Activated naive CD8-positive, alpha-beta T cell treated with anti-CD3 and anti-CD28 coated beads, Interleukin-2, amount 10 ng/mL, durations not matched to agents 7 days and 5 days (primary cell): ENCODE measurements at places on chromosomes 1 and 21. TPM values are rescaled to one million over a fixed set of nuclear protein-coding genes. Genes with fewer than 3 reads are reported as not detected.

GRCh38 chr1:206541236-206541833 lies 34.0 kb downstream of the RASSF5 start:
- DNase-seq, result no peak

DNA sequence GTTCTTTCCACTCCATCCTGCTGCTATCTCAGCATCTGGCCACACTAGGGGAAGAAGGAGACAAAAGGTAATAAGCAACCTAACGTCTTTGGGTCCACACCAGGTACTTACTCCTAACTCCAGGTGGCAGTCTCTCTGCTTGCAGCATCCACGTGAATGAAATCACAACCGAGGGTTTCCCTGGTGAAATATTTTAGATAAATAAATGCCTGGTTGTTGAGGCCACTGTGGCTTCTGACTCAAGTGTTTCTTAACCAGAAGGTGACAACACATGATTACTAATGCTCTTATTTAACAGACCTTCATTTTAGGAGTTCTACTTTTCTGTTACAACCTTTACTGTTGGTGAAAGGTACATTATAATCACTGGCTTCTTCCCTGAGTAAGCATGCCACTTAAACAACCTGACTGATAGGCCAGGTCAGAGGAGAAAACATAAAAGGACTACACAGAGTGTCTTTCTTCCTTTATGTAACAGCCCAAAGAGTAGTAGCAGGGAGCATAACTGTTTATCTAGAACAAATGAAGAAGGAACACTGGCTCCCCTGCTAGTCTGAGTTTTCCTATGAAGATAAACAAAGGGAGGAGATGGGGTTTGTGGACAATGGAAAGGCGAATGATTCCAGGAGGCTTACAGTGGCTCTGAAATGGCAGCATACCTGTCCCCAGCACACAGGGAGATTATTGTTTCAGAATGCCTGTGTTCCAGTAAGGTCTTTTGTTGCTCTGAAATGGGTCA lies 59.9 kb downstream of the SYT6 start:
- DNase-seq, result no peak

The CYB561D1 gene
- total RNA-seq, result 24.3 TPM

GRCh38 chr1:168386949-168387586 lies 106.4 kb downstream of the TBX19 start:
- peak; percentile 71 for DNase-seq

The MATN1 gene
- not detected for total RNA-seq

GRCh38 chr1:201085902-201086735 lies 26.1 kb downstream of the CACNA1S start:
- peak; percentile 50 for DNase-seq

GRCh38 chr1:22208973-22209378 lies 66.1 kb upstream of the WNT4 start:
- DNase-seq, result no peak

- no peak for DNase-seq
Measured at GRCh38 chr1:199512037-199512710, 515.3 kb upstream of the NR5A2 start.

DNA sequence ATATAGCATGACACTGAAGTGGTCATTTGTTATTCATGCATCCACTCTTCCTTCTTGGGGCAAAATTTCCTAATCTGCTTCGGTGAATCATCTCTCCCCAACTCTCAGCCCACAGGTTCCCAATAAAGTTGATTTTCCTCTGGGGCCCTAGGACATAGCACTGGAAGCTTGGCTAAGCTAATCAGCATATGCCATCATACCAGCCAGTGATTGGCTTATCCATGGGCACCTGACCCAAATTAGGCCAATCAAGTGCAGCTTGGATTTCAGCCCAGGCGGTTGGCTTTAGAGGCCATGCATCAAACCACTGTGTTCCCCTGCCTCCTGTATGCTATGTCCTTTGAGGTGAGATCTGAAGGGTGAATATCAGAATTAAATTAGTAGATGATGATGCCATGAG lies 58.9 kb downstream of the C1orf94 start:
- no peak for DNase-seq

The KRTAP13-1 gene
- not detected for total RNA-seq

- no peak for DNase-seq
Measured at GRCh38 chr1:26771643-26772321, 16.0 kb upstream of the PIGV start.

DNA sequence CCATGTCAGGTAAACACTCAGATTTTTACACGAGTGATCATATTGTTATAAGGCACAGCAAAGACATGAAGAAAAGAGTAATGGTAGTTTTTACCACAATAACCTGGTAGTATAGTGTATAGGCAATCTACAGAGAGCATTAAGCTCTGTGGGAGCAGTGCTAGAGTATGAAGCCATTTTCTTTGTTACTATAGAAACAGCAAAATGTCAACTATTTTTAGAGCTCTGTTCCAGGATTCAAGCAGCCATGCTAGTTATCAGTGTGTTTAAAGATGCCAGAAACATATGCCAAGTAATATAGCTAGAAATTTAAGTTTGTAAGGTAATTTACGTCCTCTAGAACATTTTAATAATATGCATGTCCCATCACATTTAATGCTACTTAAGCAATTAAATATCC lies 77.6 kb upstream of the RGS18 start:
- no peak for DNase-seq

DNA sequence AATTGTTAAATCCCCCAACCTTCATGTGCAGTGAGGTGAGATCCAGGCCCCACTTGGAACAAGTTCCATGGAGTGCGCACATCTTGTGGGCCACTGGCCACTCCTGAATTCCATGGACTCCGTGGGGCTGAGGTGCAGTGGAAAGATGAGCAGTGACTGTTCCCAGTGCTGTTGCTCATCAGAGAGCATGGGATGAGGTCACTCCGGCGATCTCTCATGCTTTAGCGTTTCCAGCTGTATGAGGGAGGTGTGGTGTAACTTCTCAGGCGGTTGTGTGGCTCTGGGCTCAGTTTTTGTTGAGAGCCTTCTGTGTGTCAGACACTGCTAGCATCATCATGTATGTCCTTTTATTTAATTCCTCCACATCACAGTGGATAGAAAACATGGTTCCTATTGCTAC lies 96.2 kb downstream of the GALNT2 start:
- no peak for DNase-seq

The SLFNL1 gene
- total RNA-seq, result 0.55 TPM

DNA sequence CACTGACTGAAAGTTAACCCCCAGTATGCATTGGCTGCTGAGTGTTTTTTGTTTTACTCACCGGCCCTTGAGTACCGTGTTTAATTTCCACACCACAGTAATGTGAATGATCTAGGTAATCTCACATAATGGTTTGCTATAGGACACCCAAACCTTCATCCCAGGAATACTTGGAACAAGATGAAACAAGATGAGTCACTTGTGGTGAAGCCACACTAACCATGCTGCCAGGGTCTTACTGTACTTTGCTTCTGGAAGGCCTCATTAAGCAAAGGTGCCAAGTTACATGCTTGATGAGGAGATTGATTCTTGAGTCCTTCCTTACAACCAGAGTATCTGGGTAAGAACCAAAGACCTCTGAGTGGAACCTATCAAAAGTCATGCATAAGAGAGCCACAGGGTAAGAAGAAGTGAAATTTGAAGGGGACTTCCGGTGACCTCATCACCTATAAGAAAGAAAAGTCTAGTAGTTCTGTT lies 163.3 kb downstream of the NRIP1 start:
- no peak for DNase-seq

The CCDC28B gene
- 48.6 TPM for total RNA-seq

The RSPO1 gene
- total RNA-seq, result not detected

The CFHR3 gene
- not detected for total RNA-seq

The CA14 gene
- not detected for total RNA-seq

The FBXO2 gene
- 6.2 TPM for total RNA-seq

The PLCH2 gene
- 28.2 TPM for total RNA-seq

The KRTAP7-1 gene
- total RNA-seq, result not detected

The POU3F1 gene
- 0.88 TPM for total RNA-seq

The SFN gene
- total RNA-seq, result 1.8 TPM

GRCh38 chr1:201138311-201138840 lies 11.4 kb upstream of the ASCL5 start:
- DNase-seq, result no peak

The TCP10L gene
- total RNA-seq, result 1.1 TPM

- no peak for DNase-seq
Measured at GRCh38 chr1:245484176-245484575, 329.4 kb downstream of the KIF26B start.

DNA sequence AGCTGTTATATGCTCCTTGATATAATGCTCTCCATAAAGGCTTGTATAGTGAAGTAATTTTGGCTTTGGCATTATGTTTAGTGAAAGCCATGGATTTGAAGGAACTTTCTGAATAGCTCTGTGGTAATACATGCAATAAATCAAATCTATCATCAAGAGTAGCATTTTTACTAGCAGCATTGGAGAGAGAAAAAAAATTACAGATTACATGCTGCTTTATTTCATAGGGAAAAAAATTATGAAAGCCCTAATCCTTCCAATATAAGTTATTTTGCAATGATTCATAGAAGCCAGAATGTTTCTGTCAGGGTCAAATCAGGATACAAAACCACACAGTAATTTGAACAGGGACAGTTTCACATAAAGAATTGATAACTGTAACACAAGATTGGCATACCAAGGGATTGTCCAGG lies 250.0 kb downstream of the SPATA17 start:
- DNase-seq, result no peak

DNA sequence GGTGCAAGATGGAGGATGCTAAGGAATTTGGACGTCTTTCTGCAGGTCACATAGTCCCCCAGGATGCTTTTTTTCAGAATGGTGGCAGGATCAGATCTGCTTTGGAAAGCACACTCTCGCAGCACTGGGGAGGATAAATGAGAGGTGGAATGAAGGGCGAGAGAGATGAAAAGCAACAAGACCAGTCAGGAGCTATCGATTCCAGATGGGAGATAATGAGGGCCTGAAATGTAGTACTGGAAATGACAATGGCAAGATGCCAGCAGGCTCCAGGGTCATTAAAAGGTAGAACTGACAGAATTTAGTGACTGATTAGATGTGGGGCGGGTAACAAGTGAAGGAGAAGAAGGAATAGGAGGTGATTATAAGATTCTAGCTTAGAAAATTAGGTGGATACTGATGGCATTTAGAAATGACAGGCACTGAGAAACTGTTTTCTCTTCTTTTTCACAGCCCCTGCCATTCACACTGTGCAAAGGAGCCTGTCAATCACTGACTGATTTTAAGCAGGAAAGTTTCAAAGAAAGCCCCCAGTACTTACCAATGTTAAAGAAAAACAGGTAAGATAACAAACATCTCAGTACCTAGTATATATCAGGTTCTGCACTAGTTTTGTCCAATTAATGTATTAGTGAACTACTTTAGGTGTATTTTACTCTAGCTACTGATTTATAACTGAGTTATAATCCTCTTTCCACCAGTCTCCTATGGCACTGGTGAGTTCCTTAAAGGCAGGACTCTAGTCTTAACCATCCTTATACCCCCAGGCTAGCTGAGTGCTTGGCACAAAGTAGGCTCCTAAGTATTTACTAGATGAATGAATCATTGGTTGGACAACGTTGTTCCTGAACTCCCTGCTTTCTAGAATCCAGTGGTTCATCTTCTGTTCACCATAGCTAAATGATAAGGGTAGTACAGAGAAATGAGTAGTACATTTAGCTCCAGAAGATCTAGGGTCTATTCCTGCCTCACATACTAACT lies 9.2 kb downstream of the PIGM start:
- no peak for DNase-seq

The ESRRG gene
- not detected for total RNA-seq

GRCh38 chr1:175152006-175152652 lies 40.4 kb downstream of the KIAA0040 start:
- peak; percentile 68 for DNase-seq

- DNase-seq, result no peak
Measured at GRCh38 chr1:150627826-150628410, 1.5 kb downstream of the ENSA start.

- peak; percentile 72 for DNase-seq
Measured at GRCh38 chr1:110210604-110211495, 736 bp downstream of the KCNC4 start.

The NCAM2 gene
- not detected for total RNA-seq

GRCh38 chr1:19754482-19754881 lies 45.2 kb downstream of the TMCO4 start:
- DNase-seq, result no peak

- no peak for DNase-seq
Measured at GRCh38 chr1:15953294-15953771, 22.6 kb downstream of the ZBTB17 start.

DNA sequence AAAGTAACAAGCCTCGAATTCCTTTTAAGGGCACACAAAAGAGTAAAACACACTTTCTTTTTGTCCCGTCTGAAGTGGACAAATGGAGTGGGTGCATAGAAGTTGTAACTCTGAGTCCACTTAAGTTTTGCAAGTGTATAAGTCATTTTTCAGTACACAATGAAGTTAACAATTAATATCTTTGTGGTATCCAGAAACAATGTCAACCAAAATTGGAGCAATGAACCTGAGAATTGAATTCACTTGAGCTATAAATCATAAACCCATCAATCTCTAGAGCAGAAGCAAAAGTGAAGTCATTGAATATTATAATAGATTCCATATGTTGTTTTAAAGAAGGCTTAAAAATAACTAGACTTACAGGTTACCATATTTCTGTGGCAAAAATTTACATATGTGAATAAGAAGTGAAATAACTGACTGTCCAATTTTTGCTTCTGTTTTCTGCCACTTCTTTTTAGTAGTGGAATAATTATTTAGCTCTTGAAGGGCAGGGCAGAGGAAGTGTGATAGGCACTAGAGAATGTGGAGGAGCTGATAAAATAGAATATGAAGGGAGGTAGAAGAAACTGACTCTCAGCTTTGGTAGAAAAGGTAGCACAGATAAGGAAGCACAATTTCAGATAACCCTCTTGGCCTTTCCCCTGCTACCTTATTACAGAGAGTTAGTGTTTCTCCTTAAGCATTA lies 73.9 kb upstream of the RGL1 start:
- DNase-seq, result no peak

DNA sequence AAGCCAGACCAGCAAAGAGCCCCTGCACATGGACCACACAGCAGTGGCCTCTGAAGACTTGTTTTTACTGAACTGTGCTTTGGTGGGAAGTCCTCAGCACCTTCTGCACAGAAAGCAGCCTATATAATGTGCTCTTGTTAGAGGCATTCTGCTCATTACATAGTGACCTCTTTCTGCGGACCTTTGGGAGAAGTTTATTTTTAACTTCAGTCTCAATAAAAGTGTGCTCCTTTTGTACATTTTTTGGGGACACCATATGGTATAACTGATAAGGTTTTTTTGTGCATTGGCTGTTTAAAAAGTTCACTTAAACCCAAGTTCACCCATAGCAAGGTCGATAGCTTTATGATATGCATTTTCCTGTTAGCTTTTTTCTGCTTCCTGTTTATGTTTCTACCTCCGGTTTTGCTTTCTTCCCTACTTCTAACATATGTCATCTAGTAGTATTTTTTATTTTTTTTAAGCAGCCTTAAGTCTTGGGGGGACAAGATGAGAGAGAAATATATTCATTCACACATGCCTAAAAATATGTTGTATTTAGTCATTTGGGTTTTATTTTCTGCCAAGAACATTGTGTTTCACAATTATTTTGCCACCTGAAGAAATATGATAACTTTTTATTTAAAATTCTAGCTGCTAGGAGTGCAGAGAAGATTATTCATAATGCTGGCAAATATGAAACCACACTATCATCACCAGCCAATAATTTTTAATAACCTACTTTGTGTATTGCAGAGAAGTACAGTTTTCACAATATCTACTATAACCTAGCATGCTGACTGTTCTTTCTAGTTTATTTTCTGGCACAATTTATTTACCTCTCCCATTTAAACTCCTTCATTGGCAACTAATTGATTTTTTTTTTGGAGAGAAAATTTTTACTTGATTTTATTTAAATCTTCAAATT lies 22.9 kb upstream of the SLC19A2 start:
- DNase-seq, result no peak

GRCh38 chr1:239655023-239655422 lies 268.7 kb downstream of the CHRM3 start:
- no peak for DNase-seq

- no peak for DNase-seq
Measured at GRCh38 chr1:245742896-245743295, 588.1 kb downstream of the KIF26B start.
